ENCODE measurements at places on chromosomes 4 and X.

GRCh38 chrX:9728261-9728660 lies 37.4 kb downstream of the GPR143 start:
- no peak for DNase-seq

GRCh38 chrX:45778616-45779015 lies 577.9 kb upstream of the DIPK2B start:
- no peak for DNase-seq

DNA sequence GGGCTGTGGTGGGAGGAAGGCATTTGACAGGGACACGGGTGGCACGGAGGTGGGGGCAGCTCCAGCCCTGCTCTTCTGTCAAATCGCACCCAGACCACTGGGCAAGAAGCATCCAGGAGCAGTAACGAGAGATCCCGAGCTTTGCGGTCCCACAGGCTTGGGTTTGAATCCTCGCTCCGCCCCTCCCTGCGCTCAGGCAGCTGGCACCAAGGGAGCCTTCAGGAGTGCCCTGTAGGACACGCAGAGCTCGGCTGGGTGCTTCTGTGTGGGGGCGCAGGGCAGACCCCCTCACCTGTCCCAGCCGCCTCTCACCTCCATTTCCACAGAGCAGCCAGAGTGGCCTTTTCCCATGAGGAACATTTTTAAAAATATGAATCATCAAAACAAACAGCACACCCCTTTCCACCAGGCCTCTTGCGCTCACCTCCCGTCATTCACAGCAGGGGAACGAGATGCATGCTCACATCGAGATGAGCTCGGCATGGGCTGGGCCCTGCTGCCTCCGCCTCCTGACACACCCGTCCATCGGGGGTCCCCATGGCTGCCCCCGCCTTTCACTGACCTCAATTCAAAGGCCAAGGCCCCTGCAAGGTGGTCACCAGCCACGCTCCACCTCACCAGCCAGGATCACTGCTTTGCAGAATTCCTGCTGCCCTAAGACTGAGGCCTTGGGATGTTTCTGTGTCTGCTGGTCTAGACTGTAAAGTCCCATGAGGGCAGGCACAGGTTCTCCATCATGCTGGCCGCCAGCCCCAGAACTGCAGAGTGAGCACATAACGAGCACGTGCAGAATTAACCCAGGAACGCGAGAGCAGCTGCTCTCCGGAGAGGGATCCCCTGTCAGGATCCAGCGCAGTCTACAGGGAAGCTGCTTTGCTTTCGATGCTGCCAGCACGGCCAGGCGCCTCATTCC lies 52.7 kb downstream of the ACOX3 start:
- no peak for DNase-seq

- DNase-seq, result no peak
Measured at GRCh38 chrX:16839219-16839851, 30.8 kb downstream of the RBBP7 start.

DNA sequence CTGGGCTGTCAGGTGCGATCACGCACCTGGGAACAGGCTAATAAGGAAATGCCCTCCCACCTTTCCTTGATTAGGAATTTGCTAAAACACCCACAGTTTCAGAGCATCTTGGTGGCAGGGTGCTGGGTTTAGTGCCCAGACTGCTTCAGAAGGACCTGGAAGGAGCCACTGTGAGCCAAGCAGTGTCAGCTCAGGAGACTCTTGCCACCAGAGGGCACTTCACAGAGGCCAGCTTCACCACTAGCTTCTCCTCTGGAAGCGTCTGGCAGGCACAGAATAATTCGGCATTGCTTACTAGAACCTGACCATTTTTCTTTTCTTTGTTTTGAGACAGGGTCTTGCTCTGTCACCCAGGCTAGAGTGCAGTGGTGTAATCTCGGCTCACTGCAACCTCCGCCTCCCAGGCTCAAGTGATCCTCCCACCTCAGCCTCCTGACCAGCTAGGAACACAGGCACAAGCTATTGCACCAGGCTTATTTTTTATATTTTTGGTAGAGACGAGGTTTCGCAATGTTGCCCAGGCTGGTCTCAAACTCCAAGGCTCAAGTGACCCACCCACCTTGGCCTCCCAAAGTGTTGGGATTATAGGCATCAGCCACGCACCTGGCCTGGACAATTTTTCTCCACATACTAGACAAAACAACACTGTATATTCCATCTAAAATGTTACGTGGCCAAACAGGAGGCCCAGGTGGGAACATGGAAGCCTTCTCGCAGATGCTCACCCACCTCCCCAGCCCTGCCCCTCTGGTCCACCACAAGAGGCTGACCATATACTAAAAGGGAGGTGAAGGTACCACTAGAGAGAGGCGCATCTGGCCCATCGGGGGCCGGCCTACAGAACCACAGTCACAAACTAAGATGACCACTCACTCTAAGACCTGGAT lies 14.1 kb downstream of the NOP14 start:
- peak; percentile 58 for DNase-seq

GRCh38 chr4:8225706-8226443 lies 26.8 kb downstream of the SH3TC1 start:
- no peak for DNase-seq

- DNase-seq, result peak; percentile 56
Measured at GRCh38 chr4:1041147-1041935, 29.9 kb downstream of the FGFRL1 start.

GRCh38 chr4:170114636-170115035 lies 24.9 kb upstream of the AADAT start:
- DNase-seq, result no peak

DNA sequence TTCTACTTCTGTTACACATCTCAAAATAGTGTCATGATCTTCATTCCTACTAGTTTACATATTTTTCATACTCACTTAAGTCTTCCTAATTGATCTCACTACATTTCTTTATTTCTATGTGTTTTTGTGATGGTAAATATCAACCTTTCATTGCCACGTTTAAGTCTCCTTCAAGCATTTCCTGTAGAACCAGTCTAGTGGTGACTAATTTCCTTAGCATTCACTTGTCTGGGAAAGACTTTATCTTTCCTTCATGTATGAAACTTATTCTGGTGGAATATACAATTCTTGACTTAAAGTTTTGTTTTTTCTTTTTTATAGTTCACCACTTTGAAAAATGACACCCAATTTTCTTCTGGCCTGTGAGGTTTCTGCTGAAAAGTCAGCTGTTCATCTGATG lies 181.4 kb upstream of the NEIL3 start:
- no peak for DNase-seq

GRCh38 chr4:15004739-15005301 lies 2.5 kb downstream of the CPEB2 start:
- peak; percentile 75 for DNase-seq

DNA sequence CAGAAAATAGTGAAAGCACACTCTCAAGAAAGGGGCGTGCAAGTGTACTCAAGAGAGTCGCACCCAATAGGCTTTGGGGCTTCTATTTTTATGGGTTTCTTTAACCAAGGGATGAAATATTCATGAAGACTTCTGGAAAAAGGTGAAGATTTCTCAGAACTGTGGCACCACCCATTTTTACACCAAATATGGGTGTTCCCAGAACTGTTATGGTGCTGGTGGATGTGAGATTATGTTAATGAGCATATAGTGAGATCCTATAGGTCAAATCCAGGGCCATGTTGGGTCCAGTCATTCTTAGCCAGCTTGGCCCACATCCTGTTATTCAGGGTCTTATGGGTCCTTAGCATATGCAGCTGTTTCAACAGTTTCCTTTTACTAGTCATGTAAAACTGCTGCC lies 61.0 kb upstream of the SMIM10 start:
- DNase-seq, result no peak

DNA sequence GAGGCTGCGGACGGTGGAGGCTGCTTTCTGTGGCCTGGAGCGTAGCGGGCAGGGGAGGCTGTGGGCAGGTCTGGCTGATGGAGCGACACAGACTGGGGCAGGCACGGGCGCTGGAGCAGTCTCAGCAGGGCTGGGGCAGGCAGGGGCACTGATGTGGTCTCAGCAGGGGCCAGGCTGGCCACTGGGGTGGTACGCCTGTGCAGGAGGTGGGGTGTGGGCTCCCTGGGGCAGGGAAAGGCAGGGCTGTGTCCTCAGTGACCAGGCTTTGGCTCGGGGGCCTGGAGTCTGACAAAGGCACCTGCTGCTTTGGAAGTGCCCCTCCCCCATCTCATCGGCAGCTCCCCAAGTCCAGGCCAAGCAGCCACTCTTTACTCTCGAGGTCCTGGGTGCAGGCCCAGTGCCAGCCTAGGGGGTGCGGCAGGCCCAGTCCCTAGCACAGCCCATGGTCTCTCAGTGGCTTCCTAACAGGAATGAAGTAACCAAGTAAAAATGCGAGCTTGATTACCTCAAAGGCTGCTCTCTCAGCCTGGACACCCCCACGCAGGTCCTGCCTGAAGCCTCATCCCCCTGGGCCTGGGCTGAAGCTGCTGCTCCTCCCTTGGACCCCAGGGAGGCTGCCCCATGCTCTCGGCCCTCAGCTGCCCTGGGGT lies 55.5 kb downstream of the ADRA2C start:
- no peak for DNase-seq

GRCh38 chr4:105241451-105241850 lies 94.8 kb downstream of the TET2 start:
- DNase-seq, result no peak

DNA sequence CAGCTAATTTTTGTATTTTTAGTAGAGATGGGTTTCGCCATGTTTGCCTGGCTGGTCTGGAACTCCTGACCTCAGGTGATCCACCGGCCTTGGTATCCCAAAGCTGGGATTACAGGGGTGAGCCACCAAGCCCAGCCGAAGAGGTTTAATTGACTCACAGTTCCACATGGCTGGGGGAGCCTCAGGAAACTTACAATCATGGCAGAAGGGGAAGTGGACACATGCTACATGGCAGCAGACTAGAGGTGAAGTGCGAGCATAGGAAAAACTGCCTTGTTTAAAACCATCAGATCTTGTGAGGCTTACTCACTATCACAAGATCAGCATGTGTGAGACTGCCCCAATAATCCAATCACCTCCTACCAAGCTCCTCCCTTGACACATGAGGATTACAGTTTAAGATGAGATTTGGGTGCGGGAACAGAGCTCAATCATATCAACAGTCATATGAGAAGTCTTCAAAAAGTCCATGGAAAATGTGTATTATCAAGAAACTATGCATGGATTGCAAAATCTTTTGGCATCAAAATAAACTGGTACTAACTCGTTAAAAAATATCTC lies 25.8 kb upstream of the RPL39 start:
- no peak for DNase-seq

- no peak for DNase-seq
Measured at GRCh38 chrX:97984641-97985040, 1100.9 kb downstream of the RPA4 start.

DNA sequence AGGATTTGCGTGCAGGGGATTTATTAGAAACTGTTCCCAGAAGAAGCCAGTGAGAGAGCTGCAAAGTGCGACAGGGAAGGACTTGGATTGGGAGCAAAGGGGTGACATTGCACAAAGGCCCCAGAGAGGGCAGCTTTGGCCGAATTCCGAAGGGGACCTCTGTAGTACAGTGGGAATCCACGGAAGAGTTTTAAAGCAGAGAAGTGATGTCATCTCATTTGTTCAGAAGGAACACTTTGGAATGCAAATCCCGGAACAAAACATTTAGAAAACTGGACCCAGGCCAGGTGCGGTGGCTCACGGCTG lies 71.7 kb downstream of the FAM184B start:
- no peak for DNase-seq

GRCh38 chr4:175427751-175428150 lies 384.3 kb downstream of the GPM6A start:
- DNase-seq, result no peak

DNA sequence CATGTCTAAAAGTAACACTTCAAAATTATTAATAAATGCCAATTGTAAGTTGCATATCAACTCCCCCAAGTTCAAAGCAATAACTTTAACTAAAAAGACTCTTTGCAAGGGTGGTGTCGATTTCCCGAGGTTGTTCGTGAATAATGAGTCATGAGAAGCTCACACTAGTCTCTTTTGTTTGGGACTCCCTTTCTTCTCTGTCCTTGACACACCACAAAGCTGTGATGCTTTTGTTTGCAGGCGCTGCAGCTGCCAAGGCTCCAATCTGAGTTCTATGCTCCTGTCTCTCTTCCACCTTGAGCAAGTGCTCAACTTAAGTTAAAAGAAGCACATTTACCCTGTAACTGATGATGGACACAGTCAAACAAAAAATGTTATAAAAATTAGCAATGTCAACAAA lies 65.9 kb downstream of the FAT1 start:
- DNase-seq, result no peak

DNA sequence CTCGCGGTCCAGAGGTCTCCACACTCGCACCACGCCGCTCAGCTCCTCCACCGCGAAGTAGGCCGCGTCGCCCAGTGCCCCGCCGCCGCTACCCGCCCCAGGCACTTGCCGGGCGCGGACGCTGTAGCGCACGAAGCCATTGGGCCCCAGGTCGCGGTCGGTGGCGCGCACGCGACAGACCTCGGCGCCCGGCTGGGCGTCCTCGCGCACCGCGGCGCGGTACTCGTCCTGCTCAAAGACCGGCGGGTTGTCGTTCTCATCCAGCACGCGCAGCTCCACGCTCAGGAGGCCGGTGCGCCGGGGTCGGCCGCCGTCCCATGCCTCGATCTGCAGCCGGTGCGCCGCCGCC lies 1.4 kb downstream of the DCHS2 start:
- DNase-seq, result no peak

DNA sequence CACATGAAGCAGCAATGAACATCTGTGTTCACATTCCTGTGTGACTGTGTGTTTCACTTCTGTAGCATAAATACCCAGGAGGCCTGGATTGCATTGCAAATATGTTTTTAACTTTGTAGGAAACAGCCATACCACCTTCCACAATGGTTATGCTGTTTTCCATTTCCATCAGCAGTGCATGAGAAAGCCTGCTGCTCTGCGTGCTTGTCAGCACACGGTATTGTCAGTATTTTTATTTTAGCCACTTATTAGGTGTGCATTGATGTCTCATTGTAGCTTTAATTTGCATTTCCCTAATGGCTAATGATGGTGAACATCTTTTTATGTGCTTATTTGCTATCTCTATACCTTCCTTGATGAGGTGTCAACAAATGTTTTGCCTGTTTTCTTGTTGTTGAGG lies 355.9 kb downstream of the TRIML1 start:
- DNase-seq, result no peak

- no peak for DNase-seq
Measured at GRCh38 chrX:140165849-140166248, 200.5 kb upstream of the CXorf66 start.

DNA sequence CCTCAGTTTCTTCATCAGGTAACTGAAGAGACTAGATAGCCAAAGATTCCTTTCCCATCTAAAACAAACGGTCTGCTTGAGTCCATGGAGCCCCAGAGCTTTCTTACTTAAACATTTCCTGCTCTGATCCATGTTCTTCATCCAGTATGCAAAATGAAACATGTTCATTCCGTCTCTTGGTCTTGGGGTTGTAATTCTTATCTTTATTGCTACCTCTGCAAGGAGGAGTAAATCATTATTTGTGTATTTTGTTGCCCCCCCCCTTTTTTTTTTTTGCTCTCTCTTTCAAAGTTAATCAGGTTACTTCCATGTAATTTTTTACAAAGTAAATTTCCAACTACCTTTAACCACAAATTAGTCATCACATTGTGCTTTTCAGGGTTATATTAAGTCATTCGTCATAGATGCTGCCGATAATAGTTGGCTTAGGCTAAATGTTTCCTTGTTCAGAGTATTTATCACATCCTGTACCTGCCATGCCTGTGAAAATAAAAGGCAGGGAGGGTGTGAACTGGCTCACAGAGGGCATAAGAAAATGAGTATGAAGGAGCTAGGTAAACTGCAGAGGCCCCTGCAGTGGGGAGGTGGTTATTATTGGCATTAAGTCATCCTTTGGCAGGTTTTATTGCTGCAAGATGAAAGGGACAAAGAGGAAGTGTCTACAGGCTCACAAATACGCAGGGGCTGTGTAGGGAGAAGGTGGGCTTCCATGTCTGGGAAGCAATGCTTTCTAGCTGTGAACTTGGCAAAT lies 76.7 kb upstream of the HS3ST1 start:
- DNase-seq, result no peak

GRCh38 chrX:20143561-20143960 lies 1.9 kb upstream of the EIF1AX start:
- no peak for DNase-seq

- peak; percentile 27 for DNase-seq
Measured at GRCh38 chr4:112765317-112765974, 128.5 kb downstream of the LARP7 start.
